NCI-H524 (cell line): ENCODE measurements at places on chromosomes 13 and 19.

- DNase-seq = no peak
Observed at GRCh38 chr19:2481466-2481865, 5.5 kb downstream of the GADD45B start.

GRCh38 chr19:7188698-7189629, 105.2 kb downstream of the INSR start:
- no peak for DNase-seq

DNA sequence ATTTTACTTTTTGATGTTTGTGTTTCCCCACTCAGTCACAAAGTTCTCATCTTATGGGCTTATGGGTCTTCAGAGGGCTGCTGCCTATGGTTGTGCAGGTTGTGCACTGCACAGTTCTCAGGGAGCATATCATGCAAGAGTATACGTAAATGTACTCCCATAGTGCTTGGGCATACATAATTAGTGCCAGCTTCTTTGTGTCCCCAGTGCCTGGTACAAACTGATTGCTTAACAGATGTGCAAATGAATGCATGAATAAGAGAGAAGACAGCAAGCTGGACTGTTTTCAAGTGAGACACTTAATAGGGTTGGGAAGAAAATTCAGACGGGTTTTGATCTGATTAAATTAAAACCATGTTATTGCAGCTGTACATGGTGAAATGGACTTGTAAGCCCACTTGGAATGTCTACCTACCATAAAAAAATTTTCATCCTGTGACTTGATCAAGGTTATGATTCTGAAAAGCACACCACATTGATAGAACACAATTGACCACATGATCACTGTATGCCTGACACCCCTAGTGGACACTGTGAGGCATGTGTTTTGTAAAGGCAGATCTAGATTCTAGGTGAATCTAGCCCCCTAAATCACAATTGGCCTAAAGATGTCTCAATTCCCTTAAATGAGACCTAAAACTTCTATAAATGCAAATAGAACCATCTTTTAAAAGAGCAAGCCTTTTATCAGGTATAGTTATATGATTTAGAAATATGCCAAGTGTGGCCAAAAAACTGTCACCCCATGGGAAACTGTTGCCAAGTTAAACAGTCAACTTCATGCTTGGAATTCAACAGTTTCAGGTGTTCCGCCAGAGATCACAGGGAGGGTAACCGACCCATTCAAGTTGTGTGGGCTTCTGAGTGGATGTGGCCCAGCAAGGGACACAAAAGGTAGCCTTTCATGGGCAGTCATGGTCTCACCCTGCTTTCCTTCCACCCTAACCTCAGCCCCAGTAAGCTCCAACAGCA, 27.9 kb downstream of the FAM124A start:
- DNase-seq = peak; percentile 27

DNA sequence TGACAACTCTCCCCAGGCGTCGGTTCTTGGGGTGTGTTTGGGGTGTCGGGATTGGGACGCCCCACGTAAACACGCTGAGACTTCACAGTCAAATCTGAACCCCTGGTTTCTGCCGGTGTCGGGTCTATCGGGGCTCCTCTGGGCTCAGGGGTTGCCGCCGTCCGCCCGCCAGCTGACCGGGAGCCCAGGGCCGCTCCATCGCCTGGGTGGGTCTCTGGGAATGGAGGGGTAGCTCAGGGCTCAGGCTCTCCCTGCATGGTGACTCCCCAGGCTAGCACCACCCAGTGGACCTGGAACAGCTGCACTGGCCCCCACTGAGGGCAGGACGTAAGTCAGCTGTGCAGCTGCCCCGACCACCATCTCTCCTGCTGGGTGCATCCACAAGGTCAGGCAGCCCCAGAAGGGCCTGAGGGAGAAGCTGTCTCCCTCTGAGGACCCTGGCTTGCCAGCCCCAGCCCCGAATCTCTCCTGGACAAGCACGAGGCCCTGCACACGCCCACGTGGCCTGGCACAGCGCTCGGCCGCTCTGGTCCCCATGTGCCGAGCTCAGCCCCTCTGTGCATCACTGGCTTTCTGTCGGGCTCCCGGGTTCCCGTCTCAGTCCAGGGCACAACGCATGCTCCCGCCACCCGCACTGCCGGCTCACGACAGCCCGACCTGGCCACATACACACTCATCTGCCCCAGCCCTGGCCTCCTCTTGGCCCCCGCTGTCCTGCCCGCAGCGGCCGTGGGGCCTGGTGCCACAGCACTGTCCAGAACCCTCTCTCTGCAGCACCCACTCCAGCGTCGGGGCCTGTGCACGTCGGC, 6.1 kb downstream of the RNF126 start:
- DNase-seq = no peak

GRCh38 chr19:49758292-49758691, 4.8 kb downstream of the TSKS start:
- no peak for DNase-seq

GRCh38 chr13:30044932-30045331, 194.5 kb upstream of the UBL3 start:
- DNase-seq = no peak

- DNase-seq = no peak
Observed at GRCh38 chr19:21440321-21440720, 43.4 kb downstream of the ZNF493 start.

- no peak for DNase-seq
Observed at GRCh38 chr13:61777899-61778298, 362.2 kb upstream of the PCDH20 start.

DNA sequence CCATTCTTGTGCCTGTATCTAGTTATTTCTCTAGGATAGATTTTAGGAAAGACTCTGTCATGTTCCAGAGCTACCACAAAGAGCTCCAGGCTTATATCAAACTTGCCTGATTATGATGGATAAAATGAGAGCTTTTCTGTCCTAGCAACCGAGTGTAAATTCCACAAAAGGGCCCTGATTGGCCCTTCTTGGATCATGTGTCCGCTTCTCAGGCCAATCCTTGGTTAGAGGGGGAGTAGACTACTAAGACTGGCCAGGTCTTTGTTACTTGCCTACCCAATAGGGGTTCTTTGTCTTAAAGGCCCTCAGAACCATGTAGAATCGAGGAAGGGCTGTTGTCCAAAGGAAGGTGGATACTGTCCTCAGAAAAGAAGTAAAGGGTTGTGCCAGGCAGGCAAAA, 2.4 kb downstream of the DHX34 start:
- DNase-seq = peak; percentile 23

- no peak for DNase-seq
Observed at GRCh38 chr19:2047449-2048103, 3.5 kb downstream of the MKNK2 start.

GRCh38 chr19:34428549-34429285, 536 bp downstream of the UBA2 start:
- no peak for DNase-seq

GRCh38 chr13:107734891-107735625, 480.3 kb downstream of the LIG4 start:
- peak; percentile 82 for DNase-seq

DNA sequence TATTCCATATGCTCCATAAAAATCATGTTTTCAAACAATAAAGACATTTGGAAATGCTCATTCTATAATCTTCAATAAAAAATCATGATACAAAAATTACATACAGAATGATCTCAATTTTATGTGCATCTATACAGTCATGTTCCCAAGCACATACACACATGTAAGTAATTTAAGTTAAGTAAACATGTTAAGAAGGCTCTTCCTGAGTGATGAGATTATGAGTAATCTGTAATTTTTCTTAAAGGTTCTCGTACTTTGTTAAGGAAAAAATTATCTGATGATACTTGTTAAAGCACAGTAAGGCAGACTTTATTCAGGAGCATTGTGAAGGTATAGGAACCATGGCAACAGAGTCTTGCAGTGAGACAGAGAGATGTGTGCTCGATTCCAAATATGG, 30.0 kb upstream of the DLEU7 start:
- DNase-seq = peak; percentile 10

- peak; percentile 99 for DNase-seq
Observed at GRCh38 chr19:19578252-19578651, 40.2 kb downstream of the CILP2 start.

DNA sequence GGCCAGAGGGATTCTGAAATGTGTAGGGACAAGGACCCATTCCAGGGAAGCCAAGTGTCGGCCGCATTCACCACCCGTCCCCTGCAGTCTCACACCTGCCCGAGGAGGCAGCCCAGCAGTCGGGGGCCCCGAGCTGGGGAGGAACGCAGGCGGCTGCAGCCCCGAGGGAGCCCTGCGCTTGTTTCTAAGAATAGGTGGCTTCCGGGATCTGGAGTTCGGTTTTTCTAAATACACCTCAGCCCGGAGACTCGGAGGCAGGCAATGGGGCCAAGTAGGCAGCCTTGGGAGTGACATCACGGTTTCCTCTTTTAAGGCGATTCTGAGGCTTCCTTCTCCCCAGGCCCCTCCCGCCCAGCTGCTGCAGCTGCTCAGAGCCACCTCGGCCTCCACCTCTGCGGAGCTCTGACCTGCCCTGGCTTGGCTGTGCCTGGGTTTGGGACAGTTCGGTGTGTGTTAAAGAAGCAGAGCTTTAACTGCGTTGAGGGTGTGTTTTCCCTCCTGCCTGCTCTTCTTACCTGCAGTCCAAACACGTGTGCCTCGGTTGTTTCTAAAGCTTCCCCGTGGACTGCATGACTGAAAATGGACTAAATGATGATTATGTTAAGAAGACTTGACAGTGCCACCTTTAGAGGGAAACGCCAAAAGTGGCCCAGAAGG, 80.5 kb downstream of the COL4A2 start:
- peak; percentile 11 for DNase-seq

- no peak for DNase-seq
Observed at GRCh38 chr19:54062643-54063042, 1.1 kb downstream of the VSTM1 start.
